Stimulated activated CD8-positive, alpha-beta memory T cell treated with anti-CD3 and anti-CD28 coated beads, Interleukin-4, amount 100 ng/mL, for 1 hour (primary cell): ENCODE measurements at places on chromosomes 2 and 18.

DNA sequence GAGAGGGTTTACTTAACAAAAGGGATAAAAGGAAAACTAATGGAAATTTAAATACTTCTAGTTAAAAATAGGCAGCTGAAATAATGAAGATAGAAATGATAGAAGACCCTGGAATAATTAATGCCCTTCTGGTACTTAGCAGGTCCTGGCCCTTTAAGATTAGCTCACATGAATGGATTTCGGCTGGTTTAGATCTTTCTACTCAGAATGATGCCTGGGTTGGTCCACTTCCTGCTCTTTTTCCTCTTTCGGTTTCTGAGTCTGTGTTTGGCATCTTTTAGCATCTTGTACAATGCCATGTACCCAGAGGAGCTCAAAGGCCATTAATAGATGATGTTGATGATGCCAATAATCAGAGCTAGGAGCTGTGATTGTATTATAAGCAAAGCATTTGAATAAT is 290.5 kb downstream of the CLIP4 start:
- DNase-seq: no peak

- no peak for DNase-seq
Measured at GRCh38 chr2:240955306-240956170, 42.9 kb upstream of the SNED1 start.

DNA sequence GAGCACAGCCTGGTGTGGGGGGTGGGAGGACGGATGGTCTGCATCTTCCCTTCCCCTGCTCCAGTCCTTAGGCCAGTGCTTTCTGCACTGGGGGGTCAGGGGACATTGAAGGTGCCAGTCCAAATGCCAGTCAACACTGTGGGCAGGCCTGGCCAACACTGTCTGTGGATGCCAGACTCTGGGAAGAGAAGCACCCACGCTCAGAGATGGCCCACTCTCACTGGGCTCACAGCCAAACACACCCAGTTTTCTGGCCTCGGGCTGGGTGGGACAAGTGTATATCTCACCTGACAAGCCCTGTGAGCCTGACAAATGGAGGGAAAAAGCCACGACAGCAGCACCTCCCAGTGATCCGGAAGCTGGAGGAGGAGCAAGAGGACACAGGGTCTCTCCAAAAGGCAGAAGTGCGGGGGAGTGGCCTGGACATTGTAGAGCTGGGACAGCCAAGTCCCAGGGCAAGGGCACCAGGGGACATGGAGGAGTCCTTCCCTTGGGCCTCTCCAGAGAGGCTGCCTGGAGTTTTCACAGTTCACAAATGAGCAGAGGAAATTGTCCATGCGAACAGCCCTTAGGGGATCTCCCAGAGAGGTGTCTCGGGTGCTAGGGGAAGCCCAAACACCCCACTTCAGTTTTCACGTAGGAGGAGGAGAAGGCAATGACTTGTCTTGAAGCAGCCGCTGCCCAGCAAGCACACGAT is 79.3 kb downstream of the SDC1 start:
- DNase-seq: no peak

- no peak for DNase-seq
Measured at GRCh38 chr18:63725682-63726480, 23.1 kb downstream of the SERPINB11 start.

DNA sequence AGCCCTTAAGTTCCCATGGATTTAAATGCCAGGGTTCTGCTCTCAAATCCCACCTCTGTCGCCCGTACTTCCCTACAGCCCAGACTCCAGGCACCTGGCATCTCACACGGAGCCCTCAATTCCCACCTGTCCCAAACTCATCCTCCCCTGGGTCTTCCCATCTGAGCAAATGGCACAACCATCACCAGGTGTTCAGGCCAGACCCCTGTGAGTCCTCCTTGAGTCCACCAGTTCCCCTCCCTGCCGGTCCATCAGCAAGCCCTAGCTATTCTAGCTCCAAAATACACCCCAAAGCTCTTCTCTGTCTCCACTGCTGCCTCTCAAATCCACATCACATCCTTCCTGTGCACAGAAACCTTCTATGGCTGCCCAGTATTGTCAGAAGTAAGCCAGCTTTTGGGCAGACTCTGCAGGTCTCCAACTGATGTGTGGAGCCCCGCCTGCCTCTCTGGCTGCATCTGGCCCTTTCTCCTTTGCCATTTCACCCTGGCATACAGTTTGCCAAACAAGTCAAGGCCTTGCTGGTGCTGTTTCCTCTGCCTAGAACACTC is 67.7 kb downstream of the DNMT3A start:
- DNase-seq: no peak

DNA sequence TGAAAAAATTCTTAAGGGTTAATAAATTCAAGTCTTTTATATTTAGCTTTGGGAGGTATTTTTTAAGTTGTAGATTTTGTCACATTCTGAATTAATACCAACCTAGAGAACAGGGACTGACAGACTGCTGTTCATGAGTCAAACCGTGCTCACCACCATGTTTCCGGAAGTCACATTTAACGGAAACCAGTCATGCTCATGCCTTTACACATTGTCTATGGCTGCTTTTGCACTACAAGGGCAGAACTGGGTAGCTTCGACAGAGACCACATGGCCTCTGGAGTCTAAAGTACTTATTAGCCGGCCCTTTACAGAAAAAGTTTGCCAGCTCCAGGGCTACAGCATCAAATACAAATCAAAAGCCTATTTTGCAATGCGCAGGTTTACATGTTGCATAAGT is 33.3 kb downstream of the LONRF2 start:
- DNase-seq: no peak

GRCh38 chr2:167592441-167592840 is 655.0 kb downstream of the STK39 start:
- no peak for DNase-seq

DNA sequence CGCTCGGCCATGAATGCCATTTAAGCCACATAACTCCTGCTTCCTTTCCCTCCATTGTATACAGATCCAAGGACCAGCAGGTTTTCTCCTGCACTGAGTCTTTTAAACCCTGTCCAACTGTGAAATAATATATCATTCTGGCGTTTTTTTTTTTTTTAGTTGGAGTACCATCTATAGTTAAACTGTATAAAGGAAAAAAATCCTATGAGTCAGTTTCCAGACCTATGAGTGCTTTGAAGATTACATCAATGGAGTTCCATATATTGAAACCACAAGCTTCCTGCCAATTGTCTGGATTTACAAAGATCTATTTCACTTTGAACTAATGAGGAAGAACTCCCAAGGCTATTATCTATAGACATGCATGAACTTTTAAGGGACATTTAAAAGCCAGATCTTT is 2.4 kb upstream of the MALT1 start:
- DNase-seq: no peak

DNA sequence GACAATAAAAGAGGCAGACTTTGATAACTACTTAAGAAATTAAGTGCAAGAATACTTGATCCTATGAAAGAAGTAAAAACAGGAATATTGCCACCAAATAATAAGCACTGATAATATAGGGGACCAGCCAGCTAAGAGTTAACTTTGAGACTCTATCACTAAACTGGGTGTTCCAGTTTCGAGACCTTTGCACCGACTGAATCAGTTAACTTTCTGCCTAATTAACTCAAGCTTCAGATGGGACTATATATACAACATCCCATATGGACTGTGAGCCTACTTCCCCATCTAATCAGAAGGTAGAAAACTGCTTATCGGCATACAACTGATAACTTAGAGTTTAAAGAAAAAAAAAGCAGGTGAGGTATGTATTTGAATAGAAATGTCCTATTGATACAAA is 25.8 kb upstream of the SLC9A2 start:
- no peak for DNase-seq

DNA sequence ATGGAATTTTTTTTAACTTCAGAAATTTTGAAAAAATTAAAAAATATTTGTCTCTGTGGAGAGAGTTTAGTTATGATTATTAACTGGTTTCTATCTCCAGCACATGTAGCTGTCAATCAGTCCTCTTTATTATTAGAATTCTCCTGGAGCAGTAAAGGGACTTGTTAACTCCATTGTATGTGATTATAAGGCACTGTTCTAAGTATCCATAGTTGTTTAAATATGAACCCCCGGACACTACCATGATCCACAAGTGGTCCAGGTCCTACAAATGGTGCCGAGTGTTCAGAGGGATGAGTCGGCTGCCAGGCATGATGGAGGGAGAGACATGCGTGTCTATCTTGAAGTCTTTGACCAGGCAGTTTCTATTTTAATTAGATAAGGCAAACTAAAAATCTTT is 492 bp downstream of the CHRNA1 start:
- no peak for DNase-seq

DNA sequence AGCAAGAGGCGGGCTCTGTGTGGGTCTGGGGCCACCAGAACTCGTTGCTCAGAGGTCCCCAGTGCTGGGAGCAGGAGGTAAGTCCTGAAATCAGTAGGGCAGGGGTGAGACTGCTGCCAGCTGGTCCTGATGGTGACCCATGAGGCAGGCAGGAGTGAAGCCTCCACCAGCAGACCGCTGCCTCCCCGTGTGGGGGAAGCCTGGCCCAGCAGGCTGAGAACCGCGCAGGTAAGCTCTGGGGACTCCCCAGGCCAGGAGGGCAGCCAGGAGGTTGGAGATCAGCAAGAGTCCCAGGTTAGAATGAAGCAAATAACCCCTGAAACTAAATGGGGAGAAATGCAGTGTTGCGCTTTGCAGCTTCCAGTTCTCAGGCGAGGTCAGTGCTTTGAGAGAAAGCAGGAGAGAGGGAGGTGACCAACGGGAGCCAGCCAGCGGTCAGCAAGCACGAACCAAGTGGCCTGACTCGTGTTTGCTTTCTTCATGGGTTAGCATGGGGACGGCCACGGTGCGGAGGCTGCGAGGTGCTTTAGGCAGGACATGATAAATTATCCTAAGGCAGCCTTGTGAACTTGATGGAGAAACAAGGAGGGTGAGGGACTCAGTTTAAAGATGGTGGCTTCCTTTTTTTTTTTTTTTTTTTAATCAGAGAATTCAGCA is 26.2 kb downstream of the INHBB start:
- DNase-seq: no peak

- no peak for DNase-seq
Measured at GRCh38 chr2:181725476-181725875, 45.2 kb upstream of the NEUROD1 start.

GRCh38 chr2:198173242-198173641 is 368.8 kb downstream of the PLCL1 start:
- DNase-seq: no peak

DNA sequence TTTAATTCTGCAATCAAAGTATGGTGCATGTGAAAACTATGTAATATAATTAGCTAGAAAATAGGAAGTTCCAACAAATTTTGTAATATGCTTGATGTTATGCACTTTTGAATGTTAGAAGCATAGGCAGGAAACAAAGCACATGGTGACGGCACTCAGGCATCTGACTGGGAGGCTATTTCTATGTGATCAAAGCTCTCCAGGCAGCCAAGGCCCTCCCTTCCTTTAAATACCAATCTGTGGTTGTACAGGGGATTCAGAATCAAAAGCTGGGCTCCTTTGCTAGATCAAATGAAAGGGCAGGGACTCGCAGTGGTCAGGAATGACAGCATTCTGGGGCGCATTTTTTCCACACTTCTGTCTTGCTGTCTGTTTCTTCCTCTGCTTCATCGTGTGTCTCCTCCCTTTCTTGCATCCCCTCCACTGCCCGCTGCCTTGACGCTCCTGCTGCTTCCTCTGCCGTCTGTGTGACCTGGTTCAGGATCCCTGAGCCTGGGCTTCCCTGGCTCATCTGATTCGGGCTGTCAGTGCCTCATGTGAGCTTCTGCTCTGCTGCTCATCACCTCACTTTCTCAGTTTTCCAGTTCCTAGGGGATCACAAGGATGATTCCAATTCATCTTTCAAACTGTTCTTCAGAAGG is 30.9 kb downstream of the TMEM182 start:
- no peak for DNase-seq
